Putamen (tissue), 1 donor: ENCODE measurements at places on chromosomes 6 and 20.

DNA sequence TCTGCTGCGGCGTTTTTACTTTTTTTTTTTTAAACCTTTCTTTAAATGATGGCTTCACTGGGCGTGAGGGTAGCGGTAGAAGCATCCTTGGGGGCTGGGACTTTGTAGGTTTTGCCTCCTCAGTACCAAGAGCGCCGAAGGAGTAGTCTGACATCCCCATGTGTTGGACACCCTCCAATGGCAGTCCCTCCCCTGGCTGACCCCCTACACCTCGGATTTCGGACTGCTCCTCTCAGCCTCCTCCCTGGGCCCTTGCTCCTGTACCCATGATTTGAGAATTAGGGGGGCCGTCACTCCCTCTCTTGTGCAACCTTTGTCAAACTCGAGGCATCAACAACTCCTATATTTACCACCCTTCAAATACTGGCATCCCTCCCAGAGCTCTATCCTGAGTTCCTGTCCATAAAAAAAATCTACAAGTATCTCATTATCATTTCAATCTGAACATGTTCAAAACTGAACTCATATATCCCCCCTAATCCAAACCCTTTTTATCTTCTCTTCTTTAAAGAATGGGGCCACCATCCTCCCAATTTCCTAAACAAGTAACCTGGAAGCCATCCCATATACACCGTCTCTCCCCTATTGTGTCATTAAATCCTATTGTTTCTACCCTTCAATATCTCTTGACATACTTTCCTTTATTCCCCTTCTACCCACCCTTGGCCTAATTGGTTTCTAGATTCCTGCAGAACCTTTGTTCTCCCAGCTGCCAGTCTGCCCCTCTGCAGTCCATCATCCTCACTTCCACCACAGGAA, 1.2 kb upstream of the ARFGEF3 start:
- no peak for DNase-seq

GRCh38 chr6:9186148-9186547, 750.8 kb upstream of the SLC35B3 start:
- no peak for DNase-seq

GRCh38 chr20:33993576-33994221, at the start of gene RALY:
RALY (plus strand) TSS chr20:33993911; CDS start chr20:34072075, 78,164 bp downstream.
- DNase-seq, result no peak

GRCh38 chr20:59032713-59033059, 551 bp upstream of the ATP5F1E start:
- no peak for DNase-seq

DNA sequence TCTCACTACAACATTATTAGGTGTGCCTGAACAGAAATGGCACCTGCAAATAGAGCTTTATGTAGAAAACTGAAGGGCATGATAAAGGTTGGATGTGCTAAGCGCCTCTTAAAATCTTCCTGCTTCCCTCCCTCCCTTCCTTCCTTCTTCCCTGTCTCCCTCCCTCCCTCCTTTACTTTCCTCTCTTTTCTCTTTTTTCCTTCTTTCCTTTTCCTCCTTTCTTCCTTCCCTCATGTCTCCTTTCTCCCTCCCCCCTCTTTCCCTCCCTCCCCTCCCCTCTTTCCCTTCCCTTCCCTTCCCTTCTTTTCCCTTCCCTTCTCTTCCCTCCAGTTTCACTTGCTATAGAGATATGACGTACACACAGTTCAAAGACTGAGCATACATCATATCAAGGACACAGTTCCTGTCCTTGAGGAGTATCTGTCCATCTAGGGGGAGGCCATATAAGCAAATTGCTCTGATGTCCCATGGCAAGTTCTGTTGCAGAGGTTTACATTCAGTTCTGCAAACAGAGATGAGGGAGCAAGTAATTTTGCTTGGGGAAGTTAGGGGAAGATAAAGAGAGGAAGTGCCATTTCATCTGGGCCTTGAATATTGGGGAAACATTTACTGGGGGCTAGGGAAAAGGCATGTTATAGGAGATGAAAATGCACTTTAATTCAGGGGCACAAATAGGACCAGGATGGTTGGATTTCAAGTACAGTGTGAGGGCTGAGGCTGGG, 79.0 kb upstream of the EEF1E1 start:
- DNase-seq, result no peak

DNA sequence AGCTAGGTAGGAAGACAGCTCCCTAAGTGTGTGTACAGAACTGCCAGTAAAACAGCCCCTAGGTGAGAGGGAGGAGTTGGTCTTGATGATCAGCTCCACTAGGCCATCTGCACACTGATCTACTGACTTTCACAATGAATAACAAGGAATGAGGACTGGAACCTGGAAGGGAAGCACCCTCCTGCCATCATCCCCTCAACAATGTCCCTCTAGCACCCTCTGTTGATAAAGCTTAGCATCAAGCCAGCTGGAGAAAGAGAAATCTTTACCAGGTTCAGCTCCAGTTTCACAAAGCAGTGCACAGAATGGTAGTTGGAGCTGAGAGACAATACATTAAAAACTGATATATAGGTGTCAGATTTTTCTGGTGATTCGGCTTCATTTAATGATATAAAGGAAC, 57.2 kb upstream of the IRAK1BP1 start:
- no peak for DNase-seq

DNA sequence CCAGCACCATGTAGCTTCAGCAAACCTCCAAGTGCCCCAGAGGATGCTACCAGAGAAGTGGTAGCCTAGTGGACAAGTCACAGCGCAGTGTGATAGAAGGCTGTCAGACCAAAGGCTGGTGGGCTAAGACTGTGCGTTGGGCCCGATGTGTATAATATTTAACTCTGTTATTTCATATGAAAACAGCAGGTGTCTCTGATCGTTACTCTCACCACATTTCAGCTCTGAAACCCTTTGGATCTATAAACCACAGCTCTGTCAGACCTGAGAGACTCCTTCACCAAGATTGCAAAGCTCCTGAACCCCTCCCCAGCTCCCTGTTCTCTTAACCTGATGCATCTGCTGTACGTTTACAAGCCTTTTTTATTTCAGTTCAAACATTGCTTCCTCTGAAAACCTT, 43.8 kb downstream of the ISM1 start:
- no peak for DNase-seq

- DNase-seq, result no peak
These were observed 240.7 kb downstream of the ARID1B start for GRCh38 chr6:157017861-157018260.

DNA sequence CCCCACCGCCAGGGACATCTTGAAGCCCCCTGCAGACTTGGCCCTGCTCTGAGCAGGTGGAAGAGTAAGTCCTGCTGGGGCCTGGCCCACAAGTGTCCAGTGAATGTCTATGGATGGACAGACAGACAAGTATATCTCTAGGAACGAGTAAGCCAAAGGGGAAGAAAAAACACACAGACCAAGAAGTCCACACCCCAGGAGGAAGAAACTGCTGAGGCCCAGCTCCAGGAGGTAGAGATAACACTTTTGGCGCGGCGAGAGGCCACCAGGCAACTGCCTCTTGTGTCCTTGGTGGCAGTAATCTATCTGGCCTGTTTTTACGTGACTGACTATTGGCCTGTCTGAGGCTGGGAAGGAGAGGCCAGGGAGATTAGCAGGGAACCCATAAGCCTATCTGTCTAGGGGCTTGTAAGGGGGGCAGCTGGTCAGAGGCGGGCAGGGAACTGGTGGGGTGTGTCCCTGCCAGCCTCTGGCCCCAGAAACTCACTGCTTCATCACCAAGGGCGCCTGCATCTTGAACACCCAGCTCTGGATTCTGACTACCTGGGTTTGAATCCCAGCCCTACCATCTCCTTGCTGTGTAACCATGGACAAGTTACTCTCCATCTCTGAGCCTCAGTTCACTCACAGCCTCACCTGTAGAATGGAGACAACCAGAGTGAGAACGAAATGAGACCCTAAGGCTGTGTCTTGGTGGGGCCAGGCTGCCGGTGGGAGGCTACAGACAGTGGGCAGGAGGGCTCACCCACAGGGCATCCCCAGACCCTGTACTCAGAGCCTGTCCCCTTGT, 31.3 kb downstream of the C20orf203 start:
- no peak for DNase-seq

GRCh38 chr6:40347571-40348011, 239.6 kb downstream of the LRFN2 start:
- no peak for DNase-seq

DNA sequence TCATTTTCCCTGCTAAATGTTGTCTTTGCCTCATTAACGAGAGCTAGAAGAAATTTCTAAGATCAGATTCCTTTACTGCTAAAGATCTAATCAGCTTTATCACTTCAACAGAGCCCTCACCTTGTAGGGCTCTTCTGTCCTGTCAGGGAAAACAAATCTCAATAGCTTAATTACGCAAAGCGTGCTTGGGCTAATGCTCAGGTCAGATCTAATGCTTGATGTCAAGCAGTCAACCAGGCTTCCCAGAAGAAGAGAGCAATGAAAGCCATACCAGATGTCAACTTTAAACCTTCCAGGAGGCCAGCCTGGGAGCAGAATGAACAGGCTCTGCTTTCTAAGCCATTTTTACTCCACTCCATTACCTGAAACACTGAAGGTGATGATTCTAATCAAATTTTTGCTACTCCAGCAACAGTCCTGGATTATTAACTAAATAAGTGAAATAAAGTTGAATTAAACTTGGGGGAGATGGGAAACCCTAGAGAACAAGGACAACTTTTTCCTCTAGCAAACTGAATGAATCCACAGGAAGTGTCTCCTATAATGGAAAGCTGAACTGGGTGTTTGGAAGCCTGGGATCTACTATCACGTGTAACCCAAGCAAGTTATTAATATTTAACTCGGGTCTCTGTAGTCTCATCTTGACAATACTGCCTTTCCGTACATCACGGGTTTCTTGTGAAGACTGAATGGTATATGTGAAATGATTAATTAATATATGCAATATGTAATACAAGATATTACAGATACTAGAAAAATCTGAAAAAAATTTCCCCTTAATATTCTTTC, 273.7 kb downstream of the PTPRK start:
- no peak for DNase-seq

DNA sequence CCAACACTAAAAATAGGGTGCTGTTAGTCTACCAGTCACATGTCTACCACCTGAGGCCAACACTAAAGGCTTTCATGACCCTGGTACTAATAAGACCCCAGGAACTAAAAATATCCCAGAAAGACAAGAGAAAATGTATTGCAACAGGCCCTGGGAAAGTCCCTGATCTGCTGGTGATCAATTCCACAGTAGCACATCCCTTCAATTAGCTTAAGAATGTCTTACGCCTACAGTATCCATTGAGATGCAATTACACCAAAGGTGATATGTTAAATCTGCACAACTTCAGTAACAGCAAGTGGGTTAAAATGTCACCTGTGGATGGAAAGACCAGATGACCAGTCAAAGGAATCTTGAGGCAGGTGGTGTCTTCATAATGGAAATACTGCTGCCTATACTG, 3.1 kb downstream of the SEMG1 start:
- DNase-seq, result no peak
